ENCODE measurements at places on chromosomes 4 and X.

GRCh38 chr4:151555151-151555945, 146.4 kb downstream of the FHIP1A start:
- DNase-seq: no peak

- no peak for DNase-seq
These were observed 1214.9 kb upstream of the IGFBP7 start for GRCh38 chr4:58325070-58325469.

GRCh38 chrX:134654398-134655012, 3.8 kb downstream of the PLAC1 start:
- no peak for DNase-seq

GRCh38 chr4:152684007-152684406, 4.2 kb upstream of the TMEM154 start:
- DNase-seq: no peak

DNA sequence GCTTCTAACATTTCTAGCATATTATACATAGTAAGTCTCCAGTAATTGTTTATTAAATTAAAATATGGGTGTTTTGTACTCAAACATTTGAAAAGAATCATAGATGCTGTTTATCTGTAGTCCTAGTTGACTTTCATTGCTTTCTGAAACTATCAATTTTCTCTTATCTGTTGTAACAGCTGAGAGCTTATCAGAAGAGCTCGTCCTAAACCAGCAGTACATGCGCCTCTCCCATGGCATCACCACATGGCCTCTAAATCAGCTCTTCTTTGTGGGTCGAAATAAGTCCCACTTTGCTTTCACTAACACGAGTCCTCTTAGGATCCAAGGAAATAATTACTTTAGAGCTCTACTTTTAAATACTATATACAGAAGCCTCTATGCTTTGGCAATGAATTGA, 55.1 kb downstream of the PPP3CA start:
- no peak for DNase-seq

DNA sequence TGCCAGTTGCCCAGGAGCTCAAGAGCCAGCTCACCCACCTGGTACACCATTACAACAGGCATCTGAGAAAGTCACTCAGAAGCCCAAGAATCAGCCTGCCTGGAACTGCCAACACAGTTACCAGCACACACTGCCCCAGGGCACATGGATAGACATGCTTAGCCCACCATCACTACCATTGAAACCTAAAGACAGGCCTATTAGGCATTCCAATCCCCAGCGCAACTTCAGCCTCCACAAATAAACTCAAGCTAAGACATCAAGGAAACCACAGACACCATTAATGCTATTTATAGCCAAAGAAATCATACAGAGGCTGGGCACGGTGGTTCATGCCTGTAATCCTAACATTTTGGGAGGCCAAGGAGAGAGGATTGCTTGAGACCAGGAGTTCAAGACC, 42.3 kb downstream of the ATRX start:
- DNase-seq: peak; percentile 48

GRCh38 chr4:102420563-102421398, 75.5 kb upstream of the SLC39A8 start:
- peak; percentile 40 for DNase-seq

DNA sequence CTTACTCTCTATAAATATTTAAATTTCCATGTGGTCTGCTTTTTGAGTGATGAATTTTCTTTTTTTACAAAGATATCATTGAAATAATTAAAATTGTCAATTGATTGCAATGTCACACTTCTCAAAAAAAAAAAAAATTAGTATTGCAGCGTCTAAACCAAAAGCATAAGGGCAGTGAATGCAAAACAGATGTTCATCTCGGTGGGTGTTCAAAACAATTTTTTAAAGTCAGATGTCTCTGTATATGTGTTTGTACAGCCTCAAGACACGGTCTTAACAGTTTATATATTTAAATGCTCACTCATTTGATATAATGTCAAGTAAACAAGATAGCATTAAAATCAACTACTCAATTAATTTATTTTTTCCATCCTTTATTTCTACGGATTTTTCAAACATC, 52.3 kb downstream of the PALLD start:
- DNase-seq: no peak

DNA sequence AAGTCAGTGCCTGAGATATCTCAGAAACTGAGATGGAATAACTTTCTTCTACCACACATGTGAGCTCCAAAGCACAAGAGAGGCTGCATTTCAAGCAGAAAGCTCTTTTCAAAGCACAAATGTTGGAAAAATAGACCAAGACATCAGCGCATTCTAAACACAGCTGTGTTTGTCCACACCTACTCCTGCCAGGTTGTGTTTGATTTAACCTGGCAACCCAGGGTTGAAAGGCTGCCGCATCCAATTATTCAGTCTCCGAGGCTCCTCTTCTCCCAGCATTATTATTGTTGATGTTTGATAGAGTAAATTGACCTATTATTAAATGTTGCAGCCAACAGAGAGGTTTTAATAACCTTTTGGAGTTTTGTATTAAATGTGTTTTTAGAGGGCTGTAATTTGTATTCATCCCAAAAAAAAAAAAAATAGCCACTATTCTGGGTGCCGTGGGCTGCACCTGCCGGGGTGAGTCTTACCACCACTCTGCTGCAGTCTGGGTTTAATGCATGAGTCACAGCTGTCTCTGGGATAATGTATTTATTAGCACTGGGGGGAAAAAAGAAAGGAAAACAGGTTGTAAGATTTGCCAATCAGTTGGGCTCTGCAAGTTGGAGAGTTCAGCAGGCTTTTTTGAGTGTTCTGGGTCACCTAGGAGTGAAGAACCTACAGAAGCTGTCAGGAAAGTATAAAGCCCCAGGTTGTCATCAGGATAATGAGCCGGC, 105.2 kb upstream of the NOCT start:
- DNase-seq: no peak

GRCh38 chrX:80879916-80880315, 70.2 kb upstream of the BRWD3 start:
- no peak for DNase-seq

DNA sequence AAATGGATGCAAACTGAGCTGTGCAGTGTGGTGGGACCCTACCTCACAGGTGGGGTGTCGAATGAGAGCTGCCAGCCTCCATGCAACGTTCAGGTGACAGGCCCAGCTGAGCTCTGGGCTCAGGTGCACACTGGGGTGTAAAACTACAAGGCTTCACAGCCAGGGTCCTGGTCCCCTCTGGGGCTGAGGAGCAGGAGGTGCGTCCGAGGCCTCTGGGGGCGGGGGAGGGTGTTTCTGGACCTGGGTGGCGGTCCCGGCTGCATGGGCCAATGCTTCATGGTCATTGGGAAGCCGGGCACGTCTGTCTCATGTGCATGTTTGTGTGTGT, 26.5 kb upstream of the SORCS2 start:
- DNase-seq: no peak

DNA sequence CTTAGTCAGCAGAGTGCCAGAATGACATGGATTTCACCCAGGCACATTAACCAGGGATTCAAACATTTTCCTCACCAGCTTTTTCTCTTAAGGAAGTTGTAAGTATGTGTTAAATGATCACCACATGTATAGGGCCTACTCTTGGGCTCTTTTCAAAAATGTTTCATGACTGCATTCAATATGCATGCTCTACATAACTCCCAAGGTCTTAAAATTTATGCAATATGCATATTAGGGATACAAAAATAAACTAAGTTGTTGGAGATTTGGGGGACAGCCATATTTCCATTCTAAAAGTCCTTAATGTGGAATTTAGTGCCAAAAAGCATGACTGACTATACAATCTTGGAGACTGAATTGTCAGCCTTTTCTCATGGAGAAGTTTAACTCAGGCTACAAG, 25.0 kb upstream of the TRPC5OS start:
- no peak for DNase-seq

DNA sequence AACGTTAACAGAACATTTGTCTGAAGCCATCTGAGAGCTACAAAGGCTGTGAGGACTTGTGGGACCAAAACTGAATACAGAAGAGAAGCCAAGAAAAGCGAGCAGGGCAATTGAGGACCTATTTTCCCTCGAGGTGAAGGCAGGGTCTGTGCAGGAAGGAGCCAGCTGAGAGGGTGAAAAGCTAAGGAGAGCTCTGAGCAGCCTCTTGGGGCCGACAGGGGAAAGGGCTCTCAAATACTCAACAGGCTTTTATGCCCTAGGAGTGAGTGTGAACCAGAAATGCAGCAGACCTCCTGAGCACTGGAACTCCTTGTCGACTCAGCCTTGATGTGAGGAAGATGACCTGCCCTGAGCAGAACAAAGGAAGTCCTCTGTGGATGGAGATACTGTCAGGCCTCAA, 54.2 kb downstream of the C4orf50 start:
- no peak for DNase-seq

- no peak for DNase-seq
These were observed 8.9 kb upstream of the CRLF2 start for GRCh38 chrX:1221296-1221845.

GRCh38 chr4:107751670-107752069, 31.6 kb upstream of the PAPSS1 start:
- no peak for DNase-seq

DNA sequence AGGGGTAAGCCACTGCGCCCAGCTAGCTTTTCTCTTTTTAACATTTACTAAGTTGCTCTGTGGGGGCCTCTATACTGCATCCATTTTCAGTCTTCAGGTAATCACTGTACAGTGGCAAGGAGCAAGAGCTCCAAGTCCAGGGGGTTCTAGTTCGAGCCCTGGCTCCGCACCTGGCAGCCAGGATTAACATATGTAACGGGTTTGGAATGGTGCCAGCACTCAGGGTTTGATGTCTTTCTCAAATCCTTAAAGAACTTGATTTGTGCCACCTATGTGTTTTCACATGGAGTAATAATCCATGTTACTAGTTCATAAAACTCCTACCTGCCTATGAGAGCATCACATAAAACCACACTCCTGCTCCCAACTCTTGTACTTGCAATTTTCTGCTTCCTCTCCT, 4.5 kb downstream of the GRPEL1 start:
- DNase-seq: no peak

- DNase-seq: no peak
These were observed 41.1 kb downstream of the ADGRA3 start for GRCh38 chr4:22474636-22475310.

DNA sequence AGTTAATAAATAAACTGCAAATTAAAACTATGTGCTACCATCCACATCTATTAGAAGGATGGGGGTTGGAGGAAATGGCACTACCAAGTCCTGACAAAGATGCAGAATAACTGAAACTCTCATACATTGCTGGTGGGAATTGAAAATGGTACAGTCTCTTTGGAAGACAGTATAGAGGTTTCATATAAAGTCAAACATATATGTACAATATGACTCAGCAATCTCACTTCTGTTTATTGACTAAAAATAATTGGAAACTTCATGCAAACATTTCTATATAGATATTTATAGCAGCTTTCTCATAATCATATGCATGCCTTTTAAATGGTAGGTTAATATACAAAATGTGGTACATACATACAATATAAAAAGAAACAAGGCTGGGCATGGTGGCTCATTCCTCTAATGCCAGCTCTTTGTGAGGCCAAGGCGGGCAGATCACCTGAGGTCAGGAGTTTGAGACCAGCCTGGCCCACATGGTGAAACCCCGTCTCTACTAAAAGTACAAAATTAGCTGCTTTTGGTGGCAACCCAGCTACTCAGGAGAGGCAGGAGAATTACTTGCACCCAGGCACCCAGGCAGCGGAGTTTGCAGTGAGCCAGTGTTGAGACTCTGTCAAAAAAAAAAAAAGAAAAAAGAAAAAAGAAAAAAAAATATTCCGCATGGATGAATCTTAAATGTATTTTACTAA, 225.0 kb upstream of the CXXC4 start:
- DNase-seq: no peak

DNA sequence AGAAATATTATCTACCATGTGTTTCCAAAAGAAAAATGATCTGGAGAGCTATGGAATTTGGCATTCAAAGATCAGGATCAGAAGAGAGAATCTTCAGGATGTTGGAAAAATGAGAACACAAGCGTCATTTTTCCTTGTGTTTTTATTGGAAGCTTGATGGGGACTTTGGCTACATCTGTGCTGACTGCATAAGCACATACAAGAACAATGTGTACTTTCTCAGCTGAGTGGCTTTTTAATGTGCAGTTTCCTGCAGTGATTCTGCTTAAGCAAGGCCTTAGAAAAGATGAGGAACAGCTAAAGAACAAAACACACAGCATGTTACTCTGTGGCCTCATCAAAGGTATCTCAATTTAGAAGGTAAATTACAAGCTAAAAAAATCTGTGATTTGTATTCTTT, 1039.9 kb downstream of the GLUD2 start:
- DNase-seq: no peak

DNA sequence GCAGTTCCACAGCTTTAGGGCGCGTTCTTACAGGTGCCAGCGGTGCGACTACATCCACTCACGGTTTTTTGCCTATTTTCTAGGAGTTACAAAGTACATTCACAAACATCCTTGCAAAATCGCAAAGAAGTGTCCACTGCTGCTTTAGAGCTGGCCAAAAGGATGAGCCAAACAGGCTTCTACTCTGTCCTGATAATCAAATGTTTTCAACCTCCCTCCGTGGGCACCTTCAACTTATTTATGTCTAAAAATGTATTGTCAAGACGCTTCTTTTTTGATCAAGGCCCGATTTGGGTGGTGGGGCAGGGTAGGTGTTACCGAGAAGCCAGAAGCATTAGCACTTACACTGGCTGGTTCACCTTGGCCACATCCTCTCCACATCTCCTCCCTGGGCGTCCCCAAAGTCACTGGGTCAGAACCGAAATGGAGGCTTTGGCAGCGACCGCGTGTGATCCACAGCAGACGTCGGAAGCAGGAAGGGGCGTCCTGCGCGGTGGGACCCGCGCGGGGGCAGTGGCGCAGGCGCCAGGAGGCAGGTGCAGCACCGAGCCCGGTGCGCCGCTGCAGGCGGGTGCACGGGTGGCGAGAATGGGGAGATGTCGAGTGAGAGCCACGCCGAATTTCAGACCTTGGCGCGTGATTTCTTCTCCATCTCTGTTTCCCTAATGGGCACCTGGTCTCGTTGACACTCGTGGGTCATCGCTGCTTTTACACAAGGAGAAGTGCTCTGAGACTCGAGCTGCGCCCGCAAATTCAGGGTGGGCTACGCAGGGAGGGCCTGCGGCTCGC, 16.9 kb downstream of the NKX3-2 start:
- no peak for DNase-seq

DNA sequence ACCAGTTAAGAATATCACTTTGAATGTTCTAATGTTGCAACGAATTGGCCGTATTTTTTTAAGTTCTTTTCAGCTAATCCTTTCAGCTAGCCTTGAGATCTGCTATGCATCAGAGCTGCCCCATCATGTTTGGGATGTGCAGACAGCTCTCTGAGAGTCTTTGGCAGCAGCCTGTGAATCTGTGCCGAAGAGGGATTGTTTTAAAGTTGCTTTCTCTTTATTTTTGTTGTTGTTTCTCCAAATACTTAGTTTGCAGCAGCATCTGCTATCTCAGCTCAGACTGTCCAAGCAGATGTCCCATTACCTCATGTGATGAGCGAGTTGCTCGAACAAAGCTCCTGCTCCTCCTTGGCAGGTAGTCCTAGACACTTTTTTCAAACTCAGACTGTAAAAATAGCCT, 1002.5 kb upstream of the INTU start:
- no peak for DNase-seq
